ENCODE measurements at places on chromosomes 2 and 18. TPM values are rescaled to one million over a fixed set of nuclear protein-coding genes. Genes with fewer than 3 reads are reported as not detected.

The CDCA7 gene
- 5.9 TPM for total RNA-seq

The SLC11A1 gene
- 0.10 TPM for total RNA-seq

The STARD6 gene
- total RNA-seq: not detected

The IL36A gene
- not detected for total RNA-seq

The IL37 gene
- not detected for total RNA-seq

The SLC23A3 gene
- total RNA-seq: 2.4 TPM

- no peak overlapping the region for H3K27ac ChIP-seq
- H3K27me3 ChIP-seq: peaks cover 24% of the 10 kb centered on the region
- H3K4me1 ChIP-seq: no peaks in the 10 kb centered on the region
- no peak for DNase-seq
- H3K4me3 ChIP-seq: no peak overlapping the region
Observed at GRCh38 chr2:175439416-175439815, 257.9 kb upstream of the ATP5MC3 start.

GRCh38 chr2:40164736-40165508 is 287.0 kb downstream of the SLC8A1 start:
- no peak overlapping the region for H3K4me3 ChIP-seq
- H3K27ac ChIP-seq: peak overlapping the region; percentile 4
- H3K27me3 ChIP-seq: no peaks in the 10 kb centered on the region
- H3K4me1 ChIP-seq: peaks cover 10% of the 10 kb centered on the region
- H3K36me3 ChIP-seq: peaks cover 20% of the 10 kb centered on the region
- DNase-seq: no peak

DNA sequence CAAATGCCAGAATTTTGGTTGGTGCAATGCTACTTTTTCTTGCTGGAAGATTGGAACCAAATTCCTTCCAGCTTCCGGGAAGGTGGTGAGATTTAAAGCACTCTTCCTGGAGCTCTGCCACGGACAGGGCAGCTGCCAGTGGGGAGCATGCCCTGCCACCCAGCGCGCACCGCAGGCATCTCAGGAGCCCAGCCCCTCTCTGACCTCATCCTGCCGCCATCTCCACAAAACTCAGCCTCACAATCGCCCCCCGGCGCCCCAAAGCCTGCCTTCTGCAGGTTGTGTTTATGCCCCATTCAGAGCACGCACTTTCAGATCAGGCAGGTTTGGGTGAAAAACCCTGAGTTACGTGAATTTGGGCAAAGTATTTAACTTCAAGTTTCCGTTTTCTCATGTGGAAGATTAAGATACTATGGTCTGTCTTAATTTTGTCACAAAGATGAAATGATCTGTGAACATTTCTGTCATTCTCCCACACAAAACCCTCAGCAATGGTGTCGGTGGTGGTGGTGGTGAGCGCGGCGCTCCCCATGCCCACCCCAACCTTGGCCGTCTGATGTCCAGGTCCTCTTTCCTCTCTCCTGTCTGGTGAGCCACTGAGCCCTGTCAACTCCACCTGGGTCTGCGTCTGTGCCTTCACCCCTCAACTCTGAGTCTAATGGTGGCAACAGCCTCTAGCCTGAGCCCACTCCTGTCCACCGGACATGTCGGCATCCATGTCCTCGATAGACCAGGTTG is 282.8 kb upstream of the SALL3 start:
- no peaks in the 10 kb centered on the region for H3K4me1 ChIP-seq
- no peak for DNase-seq
- no peak overlapping the region for H3K27ac ChIP-seq

DNA sequence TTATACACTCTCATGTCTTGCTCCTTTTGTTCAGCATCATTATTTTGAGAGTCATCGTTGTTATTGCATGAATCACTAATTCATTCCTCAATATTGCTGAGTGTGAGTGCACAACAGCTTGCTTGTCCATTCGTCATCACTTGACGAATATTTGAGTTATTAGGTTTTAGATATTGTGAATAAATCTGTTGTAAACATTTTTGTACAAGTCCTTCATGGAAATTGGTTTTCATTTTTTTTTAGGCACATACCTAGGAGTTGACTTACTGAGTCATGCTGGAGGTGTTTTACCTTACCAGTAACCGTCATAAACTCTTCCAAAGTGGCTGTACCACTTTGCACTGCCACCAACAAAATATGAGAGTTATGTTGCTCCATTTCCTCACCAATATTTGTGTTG is 84.2 kb upstream of the NCK2 start:
- no peaks in the 10 kb centered on the region for H3K4me1 ChIP-seq
- DNase-seq: no peak
- H3K36me3 ChIP-seq: peaks cover 9% of the 10 kb centered on the region
- peaks cover 12% of the 10 kb centered on the region for H3K27me3 ChIP-seq
- H3K27ac ChIP-seq: no peak overlapping the region
- no peak overlapping the region for H3K4me3 ChIP-seq

DNA sequence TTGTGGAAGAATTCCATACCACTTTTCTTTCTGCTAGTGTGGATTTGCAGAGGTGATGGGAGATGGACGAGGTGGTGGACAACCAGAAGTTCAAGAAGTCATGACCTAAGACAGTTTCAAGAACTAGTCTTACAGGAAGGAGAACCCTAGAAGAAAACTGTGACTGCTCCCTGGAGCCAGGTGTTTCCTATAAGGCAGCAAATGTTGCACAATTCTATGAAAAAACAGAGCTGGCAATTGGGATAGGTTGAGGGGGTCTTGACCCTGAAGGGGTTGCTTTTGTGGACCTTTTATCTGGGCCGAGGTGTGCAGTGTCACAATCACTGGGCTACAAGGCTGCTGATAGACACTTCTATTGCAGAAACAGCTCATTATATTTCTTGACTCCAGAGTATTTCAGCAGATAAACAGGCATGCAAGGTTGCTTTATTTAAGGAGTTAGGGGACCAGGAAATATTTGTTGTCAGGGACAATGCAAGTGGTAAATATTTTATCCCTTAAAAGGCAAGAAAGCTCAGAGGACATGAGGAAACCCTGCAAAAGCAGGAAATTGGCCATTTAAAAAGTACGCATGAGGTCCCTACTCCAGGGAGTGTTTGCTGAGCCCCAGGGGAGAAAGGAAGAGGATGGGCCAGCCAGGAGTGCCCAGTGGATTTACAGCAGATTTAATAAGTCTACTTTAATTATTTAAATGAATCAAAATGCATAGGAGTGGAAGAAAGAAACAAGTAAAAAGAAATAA is 22.9 kb downstream of the APCDD1 start:
- H3K27ac ChIP-seq: no peak overlapping the region
- H3K4me1 ChIP-seq: peaks cover 15% of the 10 kb centered on the region
- DNase-seq: no peak
- H3K4me3 ChIP-seq: no peak overlapping the region
- peaks cover 4% of the 10 kb centered on the region for H3K36me3 ChIP-seq
- H3K27me3 ChIP-seq: no peaks in the 10 kb centered on the region

GRCh38 chr2:26805241-26805676 is 19.4 kb downstream of the CENPA start:
- no peak overlapping the region for H3K27ac ChIP-seq
- peaks cover 6% of the 10 kb centered on the region for H3K4me1 ChIP-seq
- peaks cover 2% of the 10 kb centered on the region for H3K27me3 ChIP-seq
- H3K36me3 ChIP-seq: peaks cover 2% of the 10 kb centered on the region
- DNase-seq: no peak

GRCh38 chr2:64128943-64129391 is 15.3 kb downstream of the PELI1 start:
- no peak overlapping the region for H3K4me3 ChIP-seq
- peak overlapping the region; percentile 17 for H3K27ac ChIP-seq
- peaks cover 34% of the 10 kb centered on the region for H3K4me1 ChIP-seq
- DNase-seq: no peak
- H3K27me3 ChIP-seq: no peaks in the 10 kb centered on the region

- peaks cover 24% of the 10 kb centered on the region for H3K4me1 ChIP-seq
- no peak overlapping the region for H3K27ac ChIP-seq
- no peak overlapping the region for H3K4me3 ChIP-seq
- no peaks in the 10 kb centered on the region for H3K36me3 ChIP-seq
- no peaks in the 10 kb centered on the region for H3K27me3 ChIP-seq
Observed at GRCh38 chr2:188851826-188852225, 122.3 kb upstream of the COL3A1 start.

GRCh38 chr2:147037048-147037447 is 807.8 kb upstream of the ACVR2A start:
- H3K27me3 ChIP-seq: no peaks in the 10 kb centered on the region
- no peaks in the 10 kb centered on the region for H3K36me3 ChIP-seq
- H3K27ac ChIP-seq: no peak overlapping the region
- no peak overlapping the region for H3K4me3 ChIP-seq
- no peak for DNase-seq

DNA sequence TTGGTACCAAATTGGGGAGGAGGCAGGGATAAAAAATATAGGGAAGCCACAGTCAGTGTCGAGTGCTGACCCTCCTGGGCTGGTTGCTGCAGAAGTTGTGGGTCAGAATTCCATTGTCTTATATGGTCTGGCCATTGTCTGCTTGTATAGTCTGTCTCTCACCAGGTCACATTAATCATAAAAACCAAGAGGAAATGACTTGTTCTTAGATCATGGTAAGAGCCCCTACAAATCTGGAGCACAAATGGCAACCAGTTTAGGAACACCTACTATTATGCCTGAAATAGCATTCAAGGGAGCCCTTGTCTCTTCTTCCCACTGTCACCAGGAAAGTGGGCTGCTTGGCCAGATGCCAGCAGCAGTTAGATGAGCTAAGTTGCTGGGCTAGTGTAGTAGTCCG is 119.7 kb upstream of the RMP24 start:
- H3K4me1 ChIP-seq: no peaks in the 10 kb centered on the region
- H3K27ac ChIP-seq: no peak overlapping the region
- H3K4me3 ChIP-seq: no peak overlapping the region
- H3K27me3 ChIP-seq: peaks cover 7% of the 10 kb centered on the region
- DNase-seq: no peak

DNA sequence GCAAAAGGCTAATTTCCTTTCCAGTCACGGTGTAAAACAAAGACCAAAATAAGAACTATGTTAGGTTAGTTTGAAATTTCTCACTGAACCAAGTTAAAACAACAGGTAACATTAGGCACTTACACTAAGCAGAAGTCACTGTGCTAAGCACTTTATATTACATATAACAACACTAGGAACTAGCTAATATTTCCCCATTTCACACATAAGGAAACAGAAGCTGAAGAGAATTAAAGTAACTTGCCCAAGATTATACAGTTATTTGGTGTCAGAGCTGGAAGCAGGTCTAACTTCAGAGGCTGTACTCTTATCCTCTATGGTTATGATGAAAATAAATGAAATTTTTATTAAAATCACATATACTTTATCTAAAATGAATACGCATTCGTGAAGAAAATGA is 5.9 kb downstream of the ITSN2 start:
- no peak overlapping the region for H3K27ac ChIP-seq
- no peaks in the 10 kb centered on the region for H3K27me3 ChIP-seq
- peaks cover 40% of the 10 kb centered on the region for H3K4me1 ChIP-seq
- DNase-seq: no peak
- peaks cover 2% of the 10 kb centered on the region for H3K36me3 ChIP-seq

- H3K36me3 ChIP-seq: no peaks in the 10 kb centered on the region
- no peaks in the 10 kb centered on the region for H3K4me1 ChIP-seq
Observed at GRCh38 chr2:14256890-14257289, 375.6 kb upstream of the LRATD1 start.

DNA sequence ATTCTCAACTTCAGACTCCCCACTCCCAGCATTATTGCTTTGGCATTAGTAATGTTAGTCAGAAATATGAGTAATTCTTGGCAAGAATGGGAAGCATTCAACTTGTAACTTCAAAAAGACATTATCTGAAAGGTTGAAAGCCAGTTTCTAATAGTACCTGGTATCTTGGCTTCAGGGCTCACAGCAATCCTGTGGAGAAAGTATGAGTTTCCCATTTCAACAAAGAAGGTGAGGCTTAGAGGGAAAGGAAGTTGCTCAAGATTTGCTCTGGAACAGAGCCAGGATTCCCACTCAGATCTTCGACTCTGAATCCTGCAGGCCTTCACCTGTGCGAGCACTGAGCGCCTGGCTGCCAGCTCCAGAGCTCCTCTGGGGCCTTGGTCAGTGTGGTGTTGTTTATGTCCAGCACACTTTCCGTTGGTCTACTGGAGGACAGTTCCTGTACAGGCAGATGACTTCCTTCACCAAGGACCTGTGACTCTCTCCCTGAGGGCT is 136.1 kb downstream of the MCFD2 start:
- DNase-seq: no peak
- H3K4me1 ChIP-seq: peaks cover 21% of the 10 kb centered on the region
- H3K4me3 ChIP-seq: no peak overlapping the region
- H3K27me3 ChIP-seq: no peaks in the 10 kb centered on the region

- DNase-seq: no peak
- H3K36me3 ChIP-seq: no peaks in the 10 kb centered on the region
- no peak overlapping the region for H3K4me3 ChIP-seq
Observed at GRCh38 chr2:68256093-68256450, 3.7 kb upstream of the PPP3R1 start.

DNA sequence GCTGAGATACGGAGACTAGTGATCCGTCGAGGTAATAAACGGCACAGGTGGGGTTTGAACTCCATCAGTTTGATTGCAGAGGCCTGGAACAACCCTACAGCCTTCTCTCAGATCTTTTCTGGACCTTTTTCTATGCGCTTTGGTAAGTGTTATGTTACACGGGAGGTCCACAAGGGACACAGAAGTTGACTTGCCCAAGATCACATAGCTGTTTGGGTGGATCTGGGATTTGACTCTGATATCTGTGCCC is 1.1 kb upstream of the DNPEP start:
- peaks cover 14% of the 10 kb centered on the region for H3K4me1 ChIP-seq
- peak overlapping the region; percentile 41 for H3K27ac ChIP-seq
- DNase-seq: no peak
- H3K4me3 ChIP-seq: peak overlapping the region; percentile 55
- peaks cover 3% of the 10 kb centered on the region for H3K27me3 ChIP-seq

DNA sequence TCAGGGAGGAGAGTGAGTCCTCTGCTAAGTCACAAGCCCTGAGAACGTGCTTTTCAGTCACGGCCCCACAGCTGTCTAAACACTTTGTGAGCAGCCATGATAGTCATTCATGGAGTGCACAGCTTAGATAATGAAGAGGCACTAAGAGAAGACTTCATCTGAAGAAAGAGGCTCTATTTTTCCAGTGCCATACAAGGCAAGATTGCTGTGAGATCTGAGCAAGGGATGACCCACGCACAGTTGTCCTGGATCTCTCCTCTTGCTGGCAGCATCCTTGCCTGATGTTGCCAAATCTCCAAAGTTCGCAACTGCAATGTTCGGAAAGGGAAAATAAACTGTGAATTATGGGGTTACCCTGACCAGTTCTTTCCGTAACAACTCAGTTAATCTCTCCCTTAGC is 418.7 kb downstream of the MEIS1 start:
- H3K27me3 ChIP-seq: no peaks in the 10 kb centered on the region
- peaks cover 1% of the 10 kb centered on the region for H3K36me3 ChIP-seq
- no peak overlapping the region for H3K4me3 ChIP-seq
- no peak overlapping the region for H3K27ac ChIP-seq
- H3K4me1 ChIP-seq: peaks cover 21% of the 10 kb centered on the region
- no peak for DNase-seq

- H3K36me3 ChIP-seq: no peaks in the 10 kb centered on the region
- H3K27ac ChIP-seq: no peak overlapping the region
- peaks cover 34% of the 10 kb centered on the region for H3K27me3 ChIP-seq
- no peaks in the 10 kb centered on the region for H3K4me1 ChIP-seq
- no peak overlapping the region for H3K4me3 ChIP-seq
Observed at GRCh38 chr2:233096006-233096405, 35.9 kb downstream of the INPP5D start.

- no peaks in the 10 kb centered on the region for H3K4me1 ChIP-seq
- no peak for DNase-seq
- H3K4me3 ChIP-seq: no peak overlapping the region
- H3K27ac ChIP-seq: no peak overlapping the region
- no peaks in the 10 kb centered on the region for H3K27me3 ChIP-seq
Observed at GRCh38 chr2:6290217-6291015, 575.3 kb downstream of the CMPK2 start.

GRCh38 chr2:69579536-69579935 is 64.0 kb downstream of the AAK1 start:
- H3K4me3 ChIP-seq: no peak overlapping the region
- H3K27me3 ChIP-seq: no peaks in the 10 kb centered on the region
- DNase-seq: no peak
- H3K36me3 ChIP-seq: no peaks in the 10 kb centered on the region
- H3K27ac ChIP-seq: no peak overlapping the region

Measured in chondrocyte (in vitro differentiated cells).